ENCODE measurements at places on chromosomes 11 and 22.

- DNase-seq = no peak
Observed at GRCh38 chr22:24208012-24208749, 26.9 kb downstream of the SUSD2 start.

GRCh38 chr11:61129639-61130523 is 27.6 kb downstream of the CD5 start:
- DNase-seq = peak; percentile 85

GRCh38 chr11:67489203-67489884 is 6.5 kb downstream of the AIP start:
- DNase-seq = no peak

DNA sequence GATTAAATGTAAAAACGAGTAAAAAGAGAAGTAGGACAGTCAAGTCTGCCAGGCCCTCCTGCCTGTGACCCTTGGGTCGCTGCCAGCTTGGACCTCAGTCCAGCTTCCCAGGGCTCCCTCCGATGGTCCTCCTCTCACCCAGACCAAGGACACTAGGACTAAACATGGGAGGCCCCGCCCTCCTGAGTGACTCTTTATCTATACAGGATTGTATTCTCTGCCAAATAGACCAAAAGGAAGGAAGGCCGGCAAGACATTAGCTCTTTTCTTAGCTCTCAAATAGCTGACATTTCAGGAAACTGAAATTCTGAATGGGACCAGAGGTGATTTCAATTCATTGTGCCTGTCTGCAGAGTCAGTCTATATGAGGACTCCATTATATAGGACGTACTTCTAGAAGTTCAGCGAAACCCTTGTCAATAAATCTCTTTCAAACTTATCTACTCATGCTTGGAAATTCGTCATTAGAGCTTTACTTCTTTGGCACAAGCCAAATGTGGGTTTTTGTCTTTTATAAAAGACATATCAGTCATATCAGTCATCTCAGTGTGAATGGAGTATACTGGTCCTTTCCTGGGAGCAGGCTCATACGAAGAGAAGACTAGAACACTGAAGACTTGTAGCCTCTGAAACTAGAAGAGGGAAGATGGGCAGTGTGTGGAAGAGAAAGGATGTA is 28.5 kb downstream of the ADORA2A start:
- DNase-seq = no peak

- DNase-seq = no peak
Observed at GRCh38 chr11:103222806-103223205, 113.6 kb downstream of the DYNC2H1 start.

DNA sequence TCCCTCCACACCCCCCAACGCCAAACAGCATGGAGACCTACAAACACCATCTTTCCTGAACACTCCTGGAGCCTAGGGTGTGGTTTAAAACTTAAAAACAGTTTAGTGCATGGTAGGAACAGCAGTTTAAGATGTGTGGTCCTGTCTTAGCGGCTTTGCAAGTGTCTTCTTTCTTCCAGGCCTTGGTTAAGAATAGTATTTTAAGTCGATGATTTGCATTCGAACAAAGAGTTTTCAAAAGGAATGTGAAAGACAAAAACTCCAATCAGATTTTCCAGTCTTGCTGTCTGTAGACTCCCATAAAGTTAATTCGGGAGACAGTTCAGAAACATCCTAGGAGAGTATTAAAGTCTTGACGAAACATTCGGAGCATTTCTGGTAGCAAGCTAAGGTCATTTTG is 3.7 kb downstream of the FGF4 start:
- DNase-seq = no peak

DNA sequence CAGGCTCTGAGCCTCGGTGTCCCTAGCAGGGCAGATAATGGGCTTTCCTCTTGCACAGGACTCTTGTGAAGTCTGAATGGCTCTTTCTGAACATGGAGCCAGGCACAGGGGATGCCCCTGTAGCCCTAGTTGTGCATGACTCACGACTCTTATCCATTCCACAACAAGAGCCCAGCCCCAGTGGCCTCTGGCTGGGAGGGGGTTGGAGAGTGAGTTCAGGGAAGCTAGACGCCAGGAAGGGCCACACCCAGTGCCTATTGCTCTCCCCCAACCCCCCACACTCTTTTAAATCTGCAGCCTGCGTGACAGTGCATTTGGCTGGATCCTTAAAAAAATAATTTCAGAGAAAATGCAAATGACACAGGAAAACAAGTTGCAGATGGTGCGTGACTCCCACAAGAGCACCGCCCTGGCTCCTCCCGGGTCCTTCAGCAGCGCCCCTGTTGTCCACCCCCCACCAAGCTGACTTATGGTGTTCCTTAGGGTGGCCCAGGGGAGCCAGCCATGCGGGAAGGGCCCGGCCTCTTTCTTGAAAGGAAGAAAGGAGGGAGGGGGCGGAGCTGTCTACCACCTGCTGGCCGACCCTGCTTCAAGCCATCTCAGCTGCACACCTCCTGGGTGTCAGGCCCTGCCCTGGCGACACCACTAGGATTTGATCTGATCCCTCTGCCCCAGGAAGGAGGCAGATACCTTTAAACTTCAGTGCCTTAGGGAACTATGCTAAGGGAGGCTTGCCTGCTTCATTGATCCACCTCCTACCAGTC is 74.7 kb downstream of the MN1 start:
- peak; percentile 42 for DNase-seq
